ENCODE measurements at places on chromosomes 3 and 15.

- no peak for DNase-seq
Measured at GRCh38 chr3:29334706-29335105, 53.8 kb downstream of the RBMS3 start.

DNA sequence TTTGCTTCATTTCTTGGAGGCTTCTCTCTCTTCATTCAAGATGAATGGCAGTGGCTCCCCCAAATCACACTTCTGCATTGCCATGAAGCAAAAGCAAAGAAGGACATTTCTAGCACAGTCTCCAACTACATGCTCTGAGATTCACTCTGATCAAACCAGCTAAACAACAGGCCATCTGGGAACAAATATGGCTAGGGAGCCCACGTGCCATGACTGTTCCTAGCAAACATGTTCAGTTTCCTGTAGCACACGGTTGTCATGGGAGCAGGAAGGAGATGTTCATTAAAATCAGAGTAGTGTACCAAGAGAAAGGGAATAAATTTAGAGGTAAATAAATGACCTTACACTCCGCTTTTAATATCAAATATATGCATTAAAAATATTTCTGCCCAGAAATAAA is 327.3 kb downstream of the GBE1 start:
- DNase-seq: no peak

DNA sequence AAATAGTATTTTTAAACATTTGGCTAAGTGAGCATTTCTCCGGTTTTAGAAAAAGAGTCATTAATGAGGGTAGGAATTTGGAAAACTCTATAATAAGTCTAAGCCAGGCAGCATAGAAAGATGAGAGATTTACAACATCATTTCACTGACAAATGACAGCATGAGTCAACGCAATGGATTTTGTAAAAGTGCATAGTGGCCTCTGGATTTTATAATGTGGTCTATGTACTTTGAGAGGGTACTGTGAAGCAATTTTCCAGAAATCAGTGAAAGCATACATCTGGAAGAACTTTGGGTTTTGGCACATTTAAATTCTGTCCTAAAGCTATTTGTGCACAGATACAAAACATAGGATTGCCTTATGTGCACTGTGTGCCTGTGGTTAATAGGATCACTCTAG is 130.8 kb upstream of the CCNL1 start:
- DNase-seq: no peak

DNA sequence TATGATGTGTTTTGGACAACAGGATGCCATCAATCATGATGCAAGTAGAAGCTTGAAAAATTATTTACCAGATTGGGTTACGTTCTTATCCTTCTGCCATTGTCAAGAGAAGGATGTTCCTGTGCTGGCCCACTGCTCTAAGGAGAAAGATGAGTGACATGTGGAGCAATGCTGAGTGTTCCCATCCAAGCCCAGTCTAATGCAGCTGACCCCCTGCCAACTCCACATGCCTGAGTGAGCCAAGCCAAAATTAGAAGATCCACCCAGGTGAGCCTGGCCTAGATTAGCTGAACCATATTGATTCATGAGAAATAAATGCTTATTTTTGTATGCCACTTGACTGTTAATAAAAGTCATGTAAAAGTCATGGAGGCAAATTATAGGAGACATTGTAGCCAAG is 446.5 kb downstream of the CNTN3 start:
- DNase-seq: no peak

GRCh38 chr3:47016934-47017435 is 37.5 kb downstream of the NBEAL2 start:
- peak; percentile 43 for DNase-seq

DNA sequence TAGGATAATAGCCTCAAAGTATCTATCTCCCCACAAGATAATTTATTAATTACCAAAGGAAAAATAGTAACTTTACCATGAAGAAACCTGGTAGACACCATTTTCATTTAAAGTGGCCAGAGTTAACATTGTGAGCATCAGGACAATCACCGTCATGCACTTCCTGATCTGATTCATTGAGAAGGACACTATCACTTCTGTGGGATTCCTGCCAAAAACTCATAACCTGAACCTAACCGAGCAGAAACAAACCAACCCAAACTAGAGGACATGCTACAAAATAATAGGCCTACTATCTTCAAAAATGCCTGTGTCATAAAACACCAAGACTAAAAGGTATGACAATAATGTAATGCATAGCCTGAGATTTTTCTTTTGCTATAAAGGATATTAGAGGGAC is 39.0 kb downstream of the FSIP1 start:
- no peak for DNase-seq

- no peak for DNase-seq
Measured at GRCh38 chr3:179223548-179223947, 27.4 kb downstream of the KCNMB3 start.

DNA sequence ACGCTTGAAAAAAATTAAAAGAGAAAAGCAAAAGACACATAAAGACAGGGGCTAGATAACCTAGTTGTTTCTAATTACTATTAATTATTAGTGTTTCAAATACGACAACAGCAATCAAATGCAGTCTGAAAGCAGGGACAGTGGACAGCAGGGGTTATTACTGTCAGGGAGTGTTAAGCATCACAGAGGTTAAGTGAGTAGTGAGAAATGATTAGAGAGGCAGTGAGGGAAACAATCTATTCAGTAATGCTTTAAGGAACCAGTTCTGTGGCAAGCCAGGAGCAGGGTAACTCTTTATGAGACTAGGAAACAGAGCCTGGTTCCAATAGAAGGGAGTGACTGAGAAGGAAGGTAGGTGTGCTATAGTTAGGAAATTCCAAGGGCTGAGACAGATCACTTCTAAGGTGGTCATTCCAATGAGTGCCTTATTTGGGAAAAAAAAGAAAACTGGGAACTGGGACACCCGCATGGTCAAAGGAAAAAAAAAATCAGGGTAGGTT is 15.0 kb downstream of the RYK start:
- no peak for DNase-seq

GRCh38 chr15:32122013-32122412 is 91.7 kb downstream of the CHRNA7 start:
- DNase-seq: no peak

DNA sequence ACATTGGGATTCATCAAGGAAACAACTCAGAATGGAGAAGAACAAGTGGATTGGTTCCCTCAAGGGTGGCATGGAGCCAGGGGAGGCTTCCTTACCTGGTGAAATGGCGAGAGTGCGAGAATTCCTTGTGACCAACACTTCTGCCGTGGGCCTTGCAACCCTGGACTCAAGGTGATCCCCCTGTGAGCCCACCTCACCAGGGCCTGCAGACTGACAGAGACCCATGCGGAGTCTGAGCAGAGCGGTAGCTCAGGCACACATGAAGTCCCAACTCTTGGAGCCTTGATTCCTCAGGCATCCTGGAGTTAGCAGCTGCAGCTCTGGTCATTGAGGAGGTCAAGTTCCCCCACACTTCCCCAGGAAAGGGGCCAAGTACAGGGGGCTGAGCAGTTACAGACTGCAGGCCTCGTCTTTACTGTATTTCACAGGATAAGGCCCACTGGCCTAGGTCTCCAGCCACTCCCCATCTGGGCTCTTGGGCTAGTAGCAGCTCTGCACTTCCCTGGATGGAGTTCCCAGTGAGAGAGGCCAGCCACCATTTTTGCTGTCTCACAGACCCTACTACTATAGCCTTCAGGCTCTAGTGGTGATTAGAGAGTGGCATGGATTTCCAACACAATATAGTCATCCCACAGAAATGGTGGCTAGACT is 269.5 kb upstream of the DCBLD2 start:
- DNase-seq: no peak

- no peak for DNase-seq
Measured at GRCh38 chr15:74175271-74176191, 2.0 kb downstream of the ISLR start.

GRCh38 chr15:48866141-48866563 is 11.8 kb upstream of the EID1 start:
- no peak for DNase-seq

DNA sequence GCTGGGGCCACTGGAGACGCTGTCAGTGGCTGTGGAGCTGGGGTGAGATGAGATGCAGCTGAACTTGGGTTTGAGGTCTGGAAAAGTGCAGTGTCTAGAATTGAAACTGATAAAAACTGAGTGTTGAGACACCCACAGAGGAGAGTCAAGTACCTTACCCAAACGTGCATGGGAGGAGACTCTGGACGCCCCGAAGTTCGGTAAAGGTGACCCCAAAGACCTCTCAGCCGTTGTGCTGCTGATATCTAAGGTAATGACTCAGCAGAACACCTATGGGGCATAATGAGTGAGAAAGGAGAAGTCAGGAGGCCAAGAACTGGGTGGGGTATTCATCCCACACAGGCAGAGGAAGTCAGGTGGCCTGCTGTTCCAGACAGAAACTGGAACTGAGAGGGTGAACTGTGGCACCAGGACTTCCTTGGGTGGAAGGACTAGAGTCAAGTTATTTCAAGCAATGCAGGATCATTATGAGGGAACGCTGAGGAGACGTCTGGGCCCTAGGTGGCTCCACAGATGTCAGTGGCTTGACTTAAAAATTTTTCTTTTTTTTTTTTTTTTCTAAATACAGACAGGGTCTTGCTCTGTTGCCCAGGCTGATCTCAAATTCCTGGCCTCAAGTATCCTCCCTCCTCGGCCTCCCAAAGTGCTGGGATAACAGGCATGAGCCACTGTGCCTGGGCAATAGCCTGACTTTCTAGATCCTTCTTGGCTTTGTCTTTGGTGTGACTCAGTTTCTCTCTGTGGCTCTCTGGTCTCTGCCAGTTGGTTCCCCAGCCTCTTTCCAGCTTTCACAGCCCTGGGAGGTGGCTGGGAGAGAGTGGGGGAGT is 67.6 kb upstream of the GCNT3 start:
- peak; percentile 14 for DNase-seq

- DNase-seq: peak; percentile 12
Measured at GRCh38 chr15:74345051-74345450, 22.4 kb downstream of the CYP11A1 start.

- DNase-seq: no peak
Measured at GRCh38 chr15:68412218-68412617, 19.7 kb downstream of the ITGA11 start.

DNA sequence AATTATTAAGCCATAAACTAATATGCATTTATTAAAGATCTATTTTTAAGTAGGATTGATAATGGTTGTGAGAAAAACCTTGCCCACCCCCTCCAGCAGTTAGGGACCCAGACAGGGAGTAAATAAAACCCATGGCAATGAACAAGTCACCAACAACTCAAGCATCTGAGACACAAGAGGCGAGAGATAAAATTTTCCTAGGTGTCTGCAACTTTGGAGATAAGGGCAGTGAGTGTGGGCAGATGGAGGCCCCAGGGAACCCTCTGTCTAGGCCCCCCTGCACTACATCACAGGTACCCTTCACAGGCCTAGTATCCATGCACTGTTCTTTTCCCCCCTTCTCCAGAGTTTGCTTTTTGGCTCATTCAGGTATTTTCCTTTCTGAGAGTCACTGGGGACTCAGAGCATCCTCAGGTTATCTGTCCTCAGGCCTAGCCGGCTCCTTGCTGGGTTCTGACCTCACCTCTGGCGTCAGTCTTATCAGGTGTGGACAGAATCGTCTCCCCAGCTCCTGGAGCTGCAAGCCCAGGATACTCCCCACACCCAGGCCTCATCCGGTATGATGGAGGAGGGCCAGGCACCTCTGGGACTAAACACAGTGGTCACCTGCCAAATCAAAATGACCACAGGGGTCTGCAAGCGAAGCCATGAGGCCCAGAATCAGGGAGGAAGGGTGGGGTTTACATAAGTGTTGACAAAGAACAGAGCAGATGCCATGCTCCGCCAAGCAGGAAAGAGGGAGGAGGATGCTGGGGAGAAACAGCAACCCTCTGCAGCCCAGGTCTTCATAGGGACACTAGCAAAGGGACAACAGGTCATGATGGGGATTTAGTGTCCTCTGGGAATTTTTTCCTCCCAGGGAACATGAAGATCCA is 50.4 kb downstream of the CCNL1 start:
- no peak for DNase-seq

DNA sequence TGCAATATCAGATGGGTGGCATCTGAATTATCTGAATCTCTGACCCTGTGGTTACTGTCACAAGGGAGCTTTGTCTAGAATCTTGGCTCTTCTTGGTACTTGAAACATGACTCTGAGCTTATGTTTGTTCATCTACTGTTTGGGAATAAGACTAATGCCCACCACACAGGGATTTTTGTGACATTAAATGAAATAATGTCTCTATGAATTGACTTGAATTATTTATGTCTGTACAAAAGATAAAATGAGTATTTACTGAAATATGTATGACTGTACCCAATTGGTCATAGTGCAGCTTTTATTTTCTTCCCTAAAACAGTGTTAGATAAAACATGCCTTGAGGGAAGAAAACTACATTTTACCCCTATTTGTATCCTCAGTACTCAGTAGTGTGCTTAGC is 87.9 kb upstream of the ZPLD1 start:
- no peak for DNase-seq

DNA sequence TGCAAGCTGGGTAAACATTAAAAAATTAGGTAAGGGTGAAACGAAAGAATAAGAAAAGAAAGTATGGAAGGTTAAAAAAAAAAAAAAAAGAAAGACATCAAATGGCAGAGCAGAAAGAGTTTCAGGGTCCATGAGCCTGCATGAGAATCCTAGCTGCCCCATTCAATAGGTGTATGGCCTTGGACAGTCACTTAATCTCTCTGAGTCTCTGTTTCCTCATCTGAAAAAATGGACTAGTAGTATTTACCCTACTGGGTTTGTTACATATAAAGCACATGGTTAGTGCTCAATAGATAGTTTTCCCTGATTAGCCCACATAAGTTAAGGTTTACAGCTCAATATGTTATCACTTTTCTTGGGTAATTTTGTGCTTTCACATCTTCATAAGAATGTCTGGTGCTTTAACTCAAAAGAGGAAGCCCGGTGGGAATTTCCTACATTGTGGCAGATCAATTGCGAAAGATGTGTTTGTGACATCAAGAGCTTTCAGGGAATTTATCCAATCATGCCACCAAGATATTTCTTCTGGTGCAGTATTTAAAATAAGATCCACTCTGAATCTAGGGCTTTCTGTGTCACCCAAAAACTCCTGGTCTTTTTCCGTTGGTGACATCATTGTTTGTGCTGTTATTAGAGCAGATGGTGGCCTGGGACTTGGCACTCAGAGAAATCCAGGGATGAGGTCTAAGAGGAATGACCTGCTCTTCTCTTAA is 57.2 kb upstream of the UBE2E1 start:
- DNase-seq: no peak

DNA sequence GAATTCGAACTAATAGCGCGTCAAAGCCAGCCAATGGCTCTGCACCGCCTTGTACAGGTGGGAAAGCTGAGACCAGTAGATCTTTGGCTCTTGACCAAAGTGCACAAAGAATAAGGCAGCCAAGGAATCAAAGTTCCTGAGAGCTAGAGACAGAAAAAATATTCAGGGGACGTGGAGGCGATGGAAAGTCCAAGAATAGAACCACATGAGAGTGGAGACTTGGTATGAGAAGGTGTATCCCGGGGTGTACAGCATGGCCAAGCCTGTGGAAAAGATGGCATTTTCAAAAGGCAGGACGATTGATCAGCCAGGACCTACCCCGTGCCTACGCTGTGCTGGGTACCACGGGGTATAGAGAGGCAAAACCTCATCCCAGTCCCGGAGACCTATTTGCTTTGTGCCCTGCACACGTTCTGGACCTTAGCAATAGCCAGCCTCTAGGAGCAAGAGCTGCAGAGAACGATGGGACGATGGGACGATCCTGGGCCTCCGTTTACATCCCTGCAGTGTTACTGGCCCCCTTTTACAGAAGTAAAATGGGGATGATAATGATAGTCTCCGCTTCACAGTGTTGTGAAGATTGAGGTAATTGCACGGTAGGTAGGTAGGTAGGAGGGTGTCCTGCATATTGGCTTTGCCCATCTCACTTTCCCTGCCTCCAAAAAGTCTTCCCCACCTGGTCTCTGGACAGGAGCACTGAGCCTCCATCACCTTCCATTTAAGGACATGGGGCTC is 583 bp upstream of the RBSN start:
- DNase-seq: peak; percentile 34

GRCh38 chr3:144586382-144586781 is 614.8 kb downstream of the DIPK2A start:
- no peak for DNase-seq

Measured in activated CD4-positive, alpha-beta T cell treated with anti-CD3 and anti-CD28 coated beads, Interleukin-2, amount 50 U/mL, for 48 hours (primary cell).